ENCODE measurements at places on chromosomes 5 and 9.

GRCh38 chr9:91740701-91741100 is 209.3 kb downstream of the ROR2 start:
- DNase-seq: no peak

DNA sequence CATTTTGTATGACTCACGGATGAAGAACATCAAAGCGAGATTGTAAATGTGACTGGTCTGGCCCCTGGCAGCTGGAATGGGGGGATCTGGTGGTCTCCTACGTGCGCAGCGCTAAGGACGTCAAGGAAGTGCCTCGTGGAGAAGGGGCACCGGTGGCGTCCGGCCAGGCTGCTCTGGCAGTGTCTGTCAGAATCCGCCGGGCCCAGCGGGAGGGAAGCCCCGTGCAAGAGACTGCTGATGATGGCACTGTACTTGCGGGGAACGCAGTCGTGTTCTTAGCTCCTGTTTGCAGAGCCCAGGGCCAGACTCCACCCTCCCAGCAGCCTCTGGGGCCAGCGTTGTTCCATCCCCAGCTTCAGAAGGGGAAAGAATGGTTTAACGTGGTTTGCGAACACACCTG is 75.5 kb downstream of the COL5A1 start:
- no peak for DNase-seq

DNA sequence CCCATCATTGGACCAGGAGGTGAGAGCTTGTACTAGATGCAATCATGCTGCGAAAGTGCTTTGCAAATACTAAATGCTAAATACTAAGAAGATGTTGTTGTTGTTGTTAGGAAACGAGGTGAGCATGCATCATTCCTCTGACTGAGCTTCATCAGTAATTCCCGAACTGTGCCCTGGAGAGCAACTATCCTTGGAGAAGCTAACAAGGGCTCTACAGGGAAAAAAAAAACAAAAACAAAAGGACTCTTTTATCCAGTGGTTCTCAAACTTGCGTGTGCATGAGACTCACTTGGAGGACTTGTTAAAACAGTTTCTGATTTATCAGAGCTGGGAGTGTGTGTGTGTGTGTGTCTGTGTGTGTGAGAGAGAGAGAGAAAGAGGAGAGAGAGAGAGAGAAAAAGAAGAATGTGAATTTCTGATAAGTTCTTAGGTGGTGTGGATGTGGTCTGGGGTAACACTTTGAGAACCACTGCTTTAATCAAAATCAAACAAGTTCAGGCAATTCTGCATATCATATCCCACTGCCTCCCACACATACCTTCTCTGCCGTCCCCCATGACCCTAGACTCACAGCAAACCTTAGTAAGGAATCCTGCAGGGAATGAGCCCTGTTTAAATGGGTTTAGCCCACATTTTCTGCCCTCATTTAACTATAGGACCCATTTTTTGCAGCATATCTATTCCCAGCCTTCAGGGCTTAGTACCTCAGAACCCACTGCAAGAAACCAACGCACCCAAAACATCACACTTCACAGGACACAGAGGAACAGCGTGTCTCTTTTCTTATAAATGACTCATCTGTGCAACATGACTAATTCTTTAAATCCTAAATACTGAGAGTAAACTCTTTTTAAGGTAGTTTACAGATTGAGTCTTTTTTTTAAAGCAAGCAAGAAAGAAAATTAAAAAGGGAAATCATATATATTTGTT is 48.9 kb downstream of the PDE6A start:
- no peak for DNase-seq

GRCh38 chr9:80366626-80367025 is 794.9 kb downstream of the TLE4 start:
- no peak for DNase-seq

DNA sequence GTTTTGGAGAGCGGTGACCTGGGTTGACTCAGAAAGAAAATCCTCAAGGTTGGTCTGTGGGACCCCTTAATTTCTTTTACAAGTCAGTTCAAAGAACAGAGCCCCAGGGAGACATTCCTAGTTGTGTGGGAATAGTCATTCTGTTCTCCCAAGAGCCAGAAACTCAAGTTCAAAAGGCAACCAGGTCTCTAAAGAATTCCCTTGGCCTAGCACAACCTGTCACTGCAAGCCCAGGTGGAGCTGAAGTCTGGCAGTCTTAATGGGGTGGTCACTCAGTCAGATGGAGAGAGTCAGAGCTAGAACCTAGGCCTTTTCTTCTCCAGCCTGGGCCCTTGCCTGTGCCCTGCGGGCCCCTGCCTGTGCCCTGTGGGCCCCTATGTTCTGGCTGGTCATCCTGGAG is 37.5 kb upstream of the CDKN2AIPNL start:
- no peak for DNase-seq

- no peak for DNase-seq
Observed at GRCh38 chr5:10607666-10608073, 43.8 kb downstream of the ANKRD33B start.

GRCh38 chr9:81417941-81418340 is 271.4 kb downstream of the TLE1 start:
- no peak for DNase-seq

DNA sequence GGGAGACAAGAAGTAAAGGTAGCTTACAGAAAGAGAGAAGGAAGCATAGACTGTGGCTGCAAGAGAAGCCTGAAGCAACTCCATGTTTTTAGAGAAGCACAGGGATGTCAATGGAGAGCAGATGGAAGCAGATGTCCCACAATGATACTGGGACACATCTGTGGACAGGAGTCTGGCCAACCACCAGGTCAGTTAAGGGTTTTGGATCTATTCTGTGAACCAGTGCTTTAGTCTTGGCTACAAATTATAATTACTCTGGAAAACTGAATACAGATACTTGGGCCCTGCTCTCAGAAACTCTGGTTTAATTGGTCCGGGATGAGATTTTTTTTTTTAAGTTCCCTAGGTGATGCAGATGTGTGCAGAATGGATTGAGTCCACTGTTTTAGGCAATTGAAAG is 592.8 kb downstream of the CSNK1G3 start:
- DNase-seq: no peak

DNA sequence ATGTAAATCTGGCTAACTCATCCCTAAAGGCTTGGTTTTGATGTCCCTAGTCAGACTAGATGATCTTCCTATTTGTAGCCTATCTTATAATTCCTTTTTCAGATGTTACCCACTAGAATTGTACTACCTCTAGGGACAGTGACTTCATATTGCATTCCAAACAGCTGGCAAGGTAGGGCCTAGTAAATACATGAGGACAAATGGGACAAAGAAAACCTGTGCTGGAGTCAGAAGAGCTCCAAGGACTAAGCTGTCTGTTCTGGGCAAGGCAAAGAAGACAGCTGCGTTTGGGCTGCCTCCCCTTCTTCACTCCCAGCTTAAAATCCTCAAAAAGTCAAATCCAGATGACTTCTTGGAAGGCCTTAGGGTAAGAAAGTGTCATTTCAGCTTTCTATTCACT is 10.0 kb downstream of the DMXL1 start:
- no peak for DNase-seq

DNA sequence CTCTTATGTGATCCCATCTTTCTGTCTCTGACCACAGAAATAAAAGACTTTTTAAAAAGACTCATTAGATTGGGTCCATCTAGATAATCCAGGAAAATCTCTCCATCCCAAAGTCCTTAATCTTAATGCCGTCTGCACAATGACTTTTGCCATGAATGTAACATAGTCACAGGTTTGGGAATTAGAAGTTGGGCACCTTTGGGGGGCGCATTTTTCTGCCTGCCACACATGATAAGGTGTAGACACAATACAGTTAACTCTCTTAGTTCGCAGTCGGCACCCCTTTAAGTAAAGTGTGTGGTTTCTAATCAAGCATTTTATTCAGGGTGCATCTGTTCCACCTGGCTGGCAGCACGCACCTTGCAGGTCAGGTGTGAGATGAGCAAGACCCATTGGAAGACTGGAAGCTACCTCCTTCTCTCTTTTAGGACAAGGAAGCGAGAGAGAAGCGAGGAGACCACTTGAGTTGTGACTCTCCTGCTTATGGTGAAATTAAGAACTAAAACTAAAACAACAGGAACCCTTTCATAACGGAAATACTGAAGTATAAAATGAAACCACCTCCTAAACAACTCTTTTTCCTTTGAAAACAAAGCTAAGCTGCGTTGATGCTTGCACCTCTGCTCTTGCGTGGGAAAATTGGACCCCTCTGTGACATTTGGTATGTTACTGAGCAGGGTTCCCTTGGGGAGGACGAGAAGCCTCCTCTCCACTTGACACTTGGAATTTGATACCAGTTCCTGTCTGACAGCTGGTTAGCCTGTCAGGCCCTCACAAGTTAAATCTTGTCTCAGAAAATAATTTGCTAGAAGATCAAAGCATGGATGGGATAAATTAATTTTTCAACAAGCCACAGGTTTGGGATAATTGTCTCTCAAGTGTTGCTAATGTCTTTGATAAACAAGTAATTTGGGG is 304.6 kb upstream of the DMRT1 start:
- no peak for DNase-seq

DNA sequence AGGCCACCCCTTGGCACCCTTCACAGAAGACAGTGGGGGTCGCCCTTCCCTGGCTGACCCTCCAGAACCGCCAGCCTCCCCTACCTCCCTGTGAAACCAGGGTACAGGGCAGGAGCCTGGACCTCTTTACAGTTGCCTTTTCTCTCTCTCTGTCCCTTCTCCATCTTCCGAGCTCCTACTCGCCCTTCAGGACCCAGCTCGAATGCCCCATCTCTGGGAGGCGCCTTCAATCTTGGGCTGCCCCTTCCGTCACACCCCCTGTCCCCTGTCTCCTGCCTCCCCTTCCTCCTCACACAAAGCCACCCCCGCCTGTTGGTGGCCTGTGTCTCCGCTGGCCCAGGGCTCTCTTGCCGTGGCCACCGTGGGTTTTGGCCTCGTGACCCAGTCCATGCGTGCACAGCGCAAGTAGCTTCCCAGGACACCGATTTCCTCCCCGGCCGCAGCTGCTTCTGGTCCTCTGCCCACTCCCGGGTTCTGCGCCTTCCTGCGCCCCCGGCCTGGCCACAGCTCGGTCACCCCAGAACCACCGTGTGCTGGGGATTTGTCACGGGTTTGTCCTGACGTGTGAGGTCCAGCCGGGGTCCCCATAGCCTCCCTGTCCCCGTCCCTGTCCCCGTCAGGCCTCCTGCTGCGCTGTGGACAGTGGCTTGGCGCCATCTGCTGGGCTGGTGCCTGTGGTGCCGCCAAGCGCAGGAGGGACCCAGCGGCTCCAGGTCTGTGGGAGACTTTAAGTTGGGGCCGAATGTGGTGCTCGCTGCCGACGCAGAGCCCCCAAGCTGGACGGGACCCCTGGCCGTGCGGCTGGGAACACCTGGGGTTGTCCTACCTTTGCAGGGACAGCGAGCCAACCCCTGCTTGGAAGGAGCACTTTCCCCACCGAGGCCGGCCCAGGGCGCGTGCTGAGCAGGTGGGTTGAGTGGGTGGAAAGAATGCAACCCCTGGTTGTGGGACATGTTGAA is 4.0 kb upstream of the TMEM250 start:
- peak; percentile 85 for DNase-seq

DNA sequence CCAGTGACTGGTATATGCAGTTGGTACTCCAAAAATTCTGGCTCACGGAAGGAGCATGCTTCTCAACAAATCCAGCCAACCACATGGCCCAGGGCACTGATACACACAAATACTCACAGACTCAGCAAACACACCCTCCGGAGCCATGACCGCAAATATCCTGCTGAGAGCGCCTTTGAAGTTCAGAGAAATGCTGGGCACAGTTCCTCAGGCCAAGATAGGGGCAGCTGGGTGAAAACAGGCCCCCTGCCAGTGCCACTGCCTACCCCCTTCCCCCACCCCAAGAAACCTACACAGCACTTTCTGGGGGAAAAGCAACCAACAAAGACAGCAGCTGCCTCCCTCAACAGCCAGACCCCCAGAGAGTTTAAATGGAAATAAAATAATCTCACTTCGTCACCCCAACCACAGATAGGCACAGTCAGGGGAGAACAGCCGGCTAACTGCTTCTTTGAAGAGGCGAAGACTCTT is 120.0 kb downstream of the C5orf15 start:
- DNase-seq: no peak

GRCh38 chr9:75914002-75914401 is 23.5 kb downstream of the PCSK5 start:
- no peak for DNase-seq

DNA sequence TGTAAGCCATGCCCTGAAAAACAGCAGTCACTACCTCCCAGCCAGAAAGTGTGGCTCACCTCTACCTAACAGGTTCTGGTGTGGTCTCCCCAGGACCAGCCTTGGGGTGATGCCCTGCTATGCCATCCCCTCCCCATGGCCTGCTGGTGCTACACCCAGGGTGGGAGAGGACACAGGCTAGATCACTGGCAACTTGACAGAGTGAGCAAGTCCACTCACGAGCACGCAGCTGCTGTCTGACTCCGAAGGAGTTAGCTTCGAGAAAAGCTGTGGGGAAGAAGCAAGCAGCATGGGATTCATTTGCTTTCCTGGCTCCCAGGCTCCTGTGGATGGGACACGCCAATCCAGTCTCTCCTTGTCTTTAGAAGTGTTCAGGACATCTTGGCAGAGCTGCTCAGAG is 102.2 kb downstream of the COL5A1 start:
- DNase-seq: no peak

DNA sequence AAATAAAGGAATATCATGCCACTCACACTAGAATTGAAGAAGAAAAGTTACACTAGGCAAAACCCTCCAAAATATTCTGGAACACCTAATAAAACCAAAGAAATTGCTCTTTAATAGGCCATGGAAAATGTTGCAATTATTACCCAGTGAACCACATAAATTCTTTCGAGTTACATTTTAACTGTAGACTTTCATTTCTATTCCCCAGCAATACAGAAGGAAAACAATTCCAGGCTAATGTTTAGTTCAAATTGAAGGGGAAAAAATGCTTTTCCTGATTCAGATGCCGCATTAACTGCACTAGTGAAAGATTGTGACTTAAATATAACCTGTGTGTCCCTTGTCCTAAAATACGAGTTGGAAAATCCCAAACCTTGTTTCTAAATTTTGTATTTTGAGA is 439.3 kb upstream of the ADAMTS16 start:
- no peak for DNase-seq

- DNase-seq: no peak
Observed at GRCh38 chr5:173763410-173763809, 124.7 kb upstream of the CPEB4 start.

- DNase-seq: no peak
Observed at GRCh38 chr9:69824499-69825252, 4.1 kb downstream of the CFAP95 start.

GRCh38 chr5:181260720-181261319 is at the start of gene TRIM52:
Gene TRIM52, minus strand, starts transcription at chr5:181261143. Its CDS starts 330 bp downstream, at chr5:181260813.
- peak; percentile 88 for DNase-seq

GRCh38 chr9:4844056-4844838 is 51.5 kb downstream of the RCL1 start:
- no peak for DNase-seq

DNA sequence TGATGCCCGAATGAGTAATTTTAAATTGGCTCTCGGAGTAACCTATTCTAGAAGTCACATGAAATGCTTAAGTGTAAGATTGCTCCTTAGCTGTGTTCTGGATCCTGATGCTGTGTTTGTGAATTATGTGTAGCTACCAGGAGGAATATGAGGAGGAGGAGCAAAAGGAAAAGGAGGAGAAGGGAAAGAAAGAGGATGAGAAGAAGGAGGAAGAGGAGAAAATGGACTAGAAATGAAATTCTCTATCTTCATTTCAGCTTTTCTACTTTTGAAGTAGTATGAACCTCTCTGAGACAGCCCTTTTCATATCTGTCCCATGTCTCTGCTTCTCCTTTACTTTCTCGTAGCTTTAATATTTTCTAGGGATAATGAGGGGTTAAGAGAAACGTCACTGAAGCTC is 119.4 kb upstream of the ACTBL2 start:
- no peak for DNase-seq
